ENCODE measurements at places on chromosomes 16 and 17. TPM values are rescaled to one million over a fixed set of nuclear protein-coding genes. Genes with fewer than 3 reads are reported as not detected.

The KIF19 gene
- total RNA-seq, result 0.60 TPM

- peak; percentile 95 for DNase-seq
Observed at GRCh38 chr16:55508941-55509931, at the start of gene LPCAT2. Gene LPCAT2 (plus strand): TSS chr16:55509072. CDS start chr16:55509182, 110 bp downstream.

The PRPF8 gene
- total RNA-seq, result 328 TPM

DNA sequence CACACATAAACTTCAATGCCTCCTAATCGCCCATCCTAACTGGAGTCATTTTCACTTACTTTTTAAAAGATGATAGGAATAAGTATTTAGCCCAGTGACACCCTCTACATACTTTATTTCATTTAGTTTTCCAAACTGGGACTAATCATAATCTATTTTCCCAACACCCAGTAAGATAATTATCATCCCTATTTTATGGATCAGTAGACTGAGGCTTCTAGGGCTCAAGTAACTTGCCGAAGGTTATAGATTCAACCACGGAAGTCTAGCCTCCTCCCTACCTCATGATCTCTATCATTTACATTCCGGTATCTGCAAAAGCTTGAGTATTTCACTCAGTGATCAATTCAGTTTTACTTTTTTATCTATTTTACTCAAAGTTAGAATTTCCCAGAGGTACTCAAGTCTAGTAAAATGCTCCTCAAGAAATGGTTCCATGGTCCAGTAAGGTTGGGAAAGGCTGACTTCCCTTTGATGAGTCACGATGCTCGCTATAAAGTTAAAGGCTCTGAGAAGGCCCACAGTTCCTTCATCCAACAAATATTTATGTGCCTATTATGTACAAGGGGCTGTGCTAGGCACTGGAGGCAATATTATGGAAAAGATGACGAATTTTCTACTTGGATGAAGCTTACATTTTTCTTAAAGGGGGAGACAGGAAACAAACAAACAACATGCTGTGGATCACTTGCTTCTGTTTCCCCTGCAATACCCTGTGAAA, 75.1 kb downstream of the TOX3 start:
- DNase-seq, result no peak

GRCh38 chr16:27561216-27561615, 11.3 kb downstream of the KATNIP start:
- no peak for DNase-seq

DNA sequence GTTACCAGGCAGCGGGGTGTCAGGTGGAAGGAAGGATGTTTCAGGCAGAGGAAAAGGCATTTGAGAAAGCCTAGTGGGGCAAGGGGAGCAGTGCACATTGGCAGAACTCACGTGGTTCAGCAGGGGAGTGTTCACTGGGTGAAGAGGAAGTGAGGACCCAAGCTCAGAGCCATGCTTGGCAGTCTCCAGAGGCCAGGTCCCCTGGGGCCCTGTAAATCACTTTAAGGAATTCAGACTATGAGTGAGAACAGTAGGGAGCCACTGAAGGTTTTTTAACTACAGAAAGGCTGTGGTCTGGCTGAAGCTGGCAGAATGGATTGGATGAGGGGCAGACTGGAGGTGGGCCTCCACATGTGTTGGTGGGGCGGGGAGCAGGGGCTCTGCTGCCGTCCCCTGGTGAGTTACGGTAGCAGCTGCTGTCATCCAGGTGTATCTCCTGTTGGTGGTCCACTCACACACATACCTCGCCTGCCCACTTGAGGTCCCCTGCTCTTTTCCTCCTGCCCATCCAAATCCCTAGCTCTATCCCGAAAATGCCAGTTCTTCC, 5.1 kb downstream of the CLEC16A start:
- peak; percentile 59 for DNase-seq

- no peak for DNase-seq
Observed at GRCh38 chr17:68196394-68197090, 51.3 kb upstream of the AMZ2 start.

The YBX2 gene
- total RNA-seq, result 26.8 TPM

GRCh38 chr17:71033336-71033735, 864.0 kb downstream of the KCNJ2 start:
- DNase-seq, result peak; percentile 19

The MYO15B gene
- total RNA-seq, result 35.6 TPM

GRCh38 chr16:50821586-50821985, 79.7 kb downstream of the CYLD start:
- DNase-seq, result no peak

DNA sequence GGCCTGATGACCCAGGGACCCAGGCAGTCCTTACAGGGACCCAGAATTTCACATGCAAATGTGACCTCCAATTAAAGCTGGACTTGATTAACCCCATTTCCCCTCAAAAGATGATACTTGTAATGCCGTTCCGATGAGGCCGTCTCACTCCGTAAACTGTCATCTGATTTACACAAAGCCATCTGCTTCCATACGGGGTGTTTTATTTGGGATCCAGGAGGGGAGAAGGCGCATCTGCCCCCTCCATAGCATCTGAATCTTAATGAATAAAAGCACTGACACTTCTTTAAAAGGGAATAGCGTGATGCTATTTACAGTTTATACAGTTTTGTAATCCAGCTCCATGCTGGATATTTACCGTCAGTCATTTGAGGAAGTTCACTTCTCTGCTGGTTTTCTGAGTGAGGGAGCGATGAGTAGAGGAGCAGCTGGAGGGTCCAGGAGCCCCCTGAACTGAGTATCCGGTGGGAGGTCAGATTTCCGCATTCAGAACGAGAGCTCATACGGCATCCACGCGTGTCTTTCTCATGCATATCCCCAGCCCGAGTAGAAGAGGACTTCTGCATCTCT, 452.7 kb downstream of the WWOX start:
- DNase-seq, result no peak

Measured in WTC11 (cell line).